Spinal cord (tissue), 10 donors: ENCODE measurements at places on chromosomes 3 and 15. TPM values are rescaled to one million over a fixed set of nuclear protein-coding genes. Genes with fewer than 3 reads are reported as not detected.

The RAB11A gene
- total RNA-seq, result 373 TPM

The PROK2 gene
- not detected for total RNA-seq

DNA sequence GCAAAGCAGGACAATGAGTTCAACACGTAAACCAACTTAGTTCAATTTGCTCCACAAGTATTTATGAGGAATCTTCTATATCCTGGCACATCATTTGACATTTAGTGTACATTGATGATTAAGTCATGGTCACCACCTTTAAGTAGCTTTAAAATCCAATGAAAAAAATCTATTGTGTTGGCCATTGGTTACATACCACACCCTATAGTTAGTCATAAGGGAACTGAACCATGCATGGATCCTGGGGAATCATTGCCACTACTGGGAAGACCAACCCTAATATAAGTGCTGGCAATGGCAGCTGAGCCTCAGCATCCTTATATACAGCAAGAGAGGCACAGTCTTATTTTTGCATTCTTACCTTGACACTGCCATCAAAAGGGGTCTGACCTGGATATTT, 502.5 kb downstream of the MECOM start:
- no peak for DNase-seq

DNA sequence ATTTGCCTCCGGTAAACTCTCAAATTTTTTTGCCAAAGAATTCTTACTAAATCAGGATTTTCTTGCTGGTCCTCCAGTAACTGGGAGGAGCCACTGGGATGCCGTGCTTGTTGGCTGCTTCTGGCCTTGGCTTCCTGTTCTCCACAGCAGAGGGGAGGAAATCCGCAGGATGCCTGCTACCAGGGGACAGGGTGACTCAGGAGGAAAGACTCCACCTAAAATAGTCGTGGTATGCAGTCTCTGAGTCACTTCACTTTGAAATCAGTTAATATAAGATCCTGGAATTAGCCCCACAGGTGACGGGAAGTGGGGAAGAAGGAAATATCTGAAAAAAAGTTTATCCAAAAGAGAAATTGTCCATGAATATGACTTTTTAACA, 6.5 kb upstream of the TM4SF18 start:
- DNase-seq, result no peak

The SH3GL3 gene
- total RNA-seq, result 105 TPM

DNA sequence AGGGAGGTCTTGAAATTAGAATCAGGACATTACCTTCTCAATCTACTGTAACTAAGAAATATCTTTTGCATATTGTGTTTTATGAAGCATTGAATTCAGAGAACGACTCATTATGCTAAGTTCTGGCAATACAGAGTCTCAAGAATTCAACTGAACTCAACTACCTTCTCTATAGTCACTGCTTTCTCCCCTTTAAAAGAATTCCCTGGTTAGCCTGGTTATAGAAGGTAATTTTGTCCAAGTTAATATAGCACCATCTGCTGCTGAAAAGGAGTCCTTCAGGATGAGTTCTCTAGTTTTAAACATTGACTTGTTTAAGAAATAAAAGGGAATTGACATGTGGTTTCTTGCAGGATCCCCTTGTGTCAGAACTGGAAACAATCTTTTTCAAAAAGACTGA, 60.2 kb downstream of the IL16 start:
- DNase-seq, result no peak

DNA sequence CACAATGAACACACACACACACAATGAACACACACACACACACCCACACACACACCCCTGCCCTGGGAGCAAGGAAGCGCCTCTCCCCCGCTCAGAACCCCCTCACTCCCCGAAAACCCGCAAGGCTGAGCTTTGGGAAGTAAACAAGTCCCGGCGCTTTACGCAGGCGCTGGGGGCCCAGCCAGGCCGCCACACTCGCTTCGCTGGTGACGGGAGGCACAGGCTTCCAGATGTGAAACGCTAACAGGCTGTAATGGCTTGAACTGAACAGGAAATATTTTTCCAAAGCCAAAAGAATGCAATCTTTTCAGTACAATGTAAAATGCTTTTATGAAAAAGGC, 122.7 kb upstream of the IGF1R start:
- peak; percentile 30 for DNase-seq

The CDAN1 gene
- 18.4 TPM for total RNA-seq

DNA sequence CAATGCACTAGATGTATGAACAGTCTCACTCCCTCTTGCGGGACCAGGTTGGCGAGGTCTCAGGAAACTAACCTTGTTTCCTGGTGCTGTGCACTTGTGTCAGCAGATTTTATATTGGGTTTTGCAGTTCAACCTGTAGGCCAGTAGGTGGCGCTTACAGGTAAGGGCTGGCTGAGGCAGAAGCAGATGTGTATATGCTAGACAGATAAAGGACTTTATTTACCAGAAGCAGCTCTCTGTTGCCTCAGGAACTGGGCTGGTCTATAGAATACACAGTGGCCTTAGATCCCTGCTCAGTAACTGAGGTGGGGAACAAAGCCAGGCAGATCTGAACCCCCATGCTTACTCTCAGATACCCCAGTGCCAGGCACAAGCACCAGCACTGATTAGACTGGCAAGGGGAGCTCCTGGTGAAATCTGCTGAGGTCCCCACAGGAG, 296.8 kb downstream of the DOCK3 start:
- no peak for DNase-seq

The YEATS2 gene
- 33.8 TPM for total RNA-seq

DNA sequence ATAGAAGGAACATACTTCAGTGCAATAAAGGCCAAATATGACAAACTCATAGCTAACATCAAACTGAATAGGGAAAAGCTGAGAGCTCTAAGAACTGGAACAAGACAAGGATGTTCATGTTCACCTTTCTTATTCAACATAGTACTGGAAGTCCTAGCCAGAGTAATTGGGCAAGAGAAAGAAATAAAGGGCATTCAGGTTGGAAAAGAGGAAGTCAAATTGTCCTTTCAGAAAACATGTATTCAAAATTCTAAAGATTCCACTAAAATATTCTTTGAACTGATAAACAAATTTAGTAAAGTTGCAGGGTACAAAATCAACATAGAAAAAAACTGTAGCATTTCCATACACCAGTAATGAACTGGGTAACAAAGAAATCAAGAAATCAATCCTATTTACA, 12.2 kb upstream of the ZNF197 start:
- no peak for DNase-seq

DNA sequence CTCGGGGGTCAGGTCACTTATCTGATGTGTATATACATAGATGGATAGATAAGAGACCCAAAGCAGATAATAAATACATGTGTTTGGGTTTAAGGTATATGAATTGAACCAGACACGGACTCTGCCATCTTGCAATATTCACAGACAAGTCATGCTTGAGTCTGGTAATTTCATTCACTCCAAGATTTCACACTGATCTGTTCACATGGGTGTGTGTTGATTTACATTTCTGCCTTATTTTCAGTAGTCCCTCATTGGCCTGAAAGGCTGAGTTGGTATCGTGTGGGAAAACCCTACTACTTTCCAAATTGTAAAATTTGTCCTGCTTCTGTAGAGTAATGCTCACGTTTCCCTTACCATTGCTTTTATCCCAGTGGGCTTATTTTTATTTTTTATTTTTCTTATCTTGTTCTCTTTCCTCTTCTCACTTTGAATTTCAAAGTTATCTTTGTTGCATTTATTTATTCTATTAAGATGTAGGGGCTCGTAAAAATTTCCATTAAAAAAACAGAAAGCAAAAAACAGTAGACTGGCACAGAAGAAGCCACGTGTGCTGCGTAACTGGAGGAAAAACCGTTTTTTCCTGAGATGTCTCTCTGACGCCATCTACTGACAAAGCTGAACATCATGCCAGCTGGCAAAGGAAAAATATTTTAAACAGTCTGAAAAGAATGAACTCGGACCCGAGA, 10.8 kb upstream of the MFSD1 start:
- DNase-seq, result peak; percentile 56

GRCh38 chr3:195164573-195165264, 106.2 kb downstream of the XXYLT1 start:
- DNase-seq, result no peak

GRCh38 chr3:180311242-180311641, 274.5 kb upstream of the PEX5L start:
- DNase-seq, result no peak

The ZDHHC19 gene
- total RNA-seq, result 0.77 TPM

- no peak for DNase-seq
Measured at GRCh38 chr3:122988508-122988907, 39.1 kb downstream of the SEMA5B start.

The CKMT1A gene
- 7.1 TPM for total RNA-seq

DNA sequence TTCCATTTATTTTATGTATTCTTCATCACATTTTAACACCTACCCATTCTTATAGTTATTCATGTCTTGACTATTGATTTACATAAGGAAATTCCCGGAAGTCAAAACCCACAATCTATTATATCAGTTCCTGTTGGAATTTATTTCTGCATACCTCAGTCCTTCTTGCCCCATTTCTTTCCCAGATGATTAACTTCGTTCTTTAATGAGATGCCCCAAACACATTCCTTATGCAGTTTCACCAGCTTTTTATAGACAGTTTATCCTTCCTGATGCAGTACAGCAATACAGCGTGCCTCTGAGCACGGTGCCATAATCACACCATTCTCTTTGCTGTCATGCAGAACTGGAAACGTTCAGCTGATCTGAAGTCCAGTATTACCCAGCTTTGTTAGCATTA, 175.8 kb upstream of the NANOGP8 start:
- DNase-seq, result no peak

- no peak for DNase-seq
Measured at GRCh38 chr3:78529601-78530000, 1238.2 kb downstream of the ROBO1 start.

The CLEC3B gene
- 391 TPM for total RNA-seq

- DNase-seq, result no peak
Measured at GRCh38 chr3:175107231-175107630, 248.1 kb downstream of the NAALADL2 start.

GRCh38 chr15:25864966-25865365, 1.8 kb upstream of the ATP10A start:
- no peak for DNase-seq

The SLC35G2 gene
- 36.4 TPM for total RNA-seq

DNA sequence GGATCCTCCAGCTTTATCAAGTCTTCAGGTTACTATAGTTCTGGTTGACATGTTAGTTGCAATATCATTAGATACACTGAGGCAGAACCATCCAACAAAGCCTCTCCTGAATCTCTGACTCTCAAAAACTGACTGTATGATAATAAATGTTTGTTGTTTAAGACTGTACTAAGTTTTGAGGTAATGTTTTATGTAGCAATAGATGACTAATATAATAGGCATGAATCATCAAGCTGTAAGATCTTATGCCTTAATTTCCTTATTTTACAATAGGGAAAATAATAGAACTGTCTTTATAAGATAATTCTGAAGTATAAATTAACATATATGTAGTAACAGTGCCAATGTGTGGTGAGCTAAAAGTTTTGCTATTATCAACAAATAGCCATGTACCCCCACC, 88.9 kb upstream of the TBC1D5 start:
- DNase-seq, result no peak

The SIDT1 gene
- 49.6 TPM for total RNA-seq

The MAP3K13 gene
- 35.3 TPM for total RNA-seq

The MTMR10 gene
- total RNA-seq, result 40.7 TPM

GRCh38 chr15:75720787-75721479, 8.3 kb upstream of the CSPG4 start:
- DNase-seq, result no peak

DNA sequence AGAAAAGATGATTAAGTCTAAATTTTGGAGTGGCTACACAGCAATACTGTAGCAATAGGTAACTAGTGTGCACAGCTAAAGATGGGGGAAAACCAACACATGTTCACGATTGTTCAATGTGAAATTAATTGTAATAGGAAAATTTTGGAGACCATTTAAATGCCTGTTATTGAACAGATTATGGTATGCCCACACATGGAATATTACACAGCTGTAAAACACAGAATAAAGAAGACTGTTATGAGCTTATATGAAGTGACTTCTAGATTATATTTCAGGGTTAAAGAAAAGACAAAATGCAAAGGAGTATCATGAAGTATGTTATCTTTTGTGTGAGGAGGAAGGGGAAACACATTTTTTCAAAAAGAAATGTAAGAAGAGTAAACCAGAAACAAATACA, 43.8 kb downstream of the SPINK8 start:
- no peak for DNase-seq

GRCh38 chr3:4417449-4417848, 49.6 kb downstream of the SUMF1 start:
- no peak for DNase-seq

The CPA3 gene
- total RNA-seq, result 2.6 TPM

- DNase-seq, result peak; percentile 12
Measured at GRCh38 chr3:55771503-55771902, 284.4 kb upstream of the WNT5A start.

DNA sequence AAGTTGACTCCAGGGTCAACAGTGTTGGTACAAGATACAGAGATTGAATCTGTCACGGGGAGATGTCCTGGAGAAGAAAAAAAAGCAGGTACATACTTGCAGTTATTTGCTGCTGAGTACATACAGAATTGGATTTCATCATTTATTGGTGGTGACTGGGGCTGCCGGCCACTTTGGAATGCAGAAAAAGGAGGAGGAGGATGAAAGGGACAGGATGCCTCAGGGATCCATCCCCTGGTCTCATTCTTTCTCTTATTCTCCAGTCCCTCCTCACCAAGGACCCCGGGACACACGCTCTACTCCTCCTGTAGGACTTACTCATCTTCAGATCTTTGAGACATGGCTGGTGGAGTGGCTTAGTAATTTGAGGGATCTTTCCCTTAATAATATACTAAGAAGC, 30.0 kb upstream of the MEIS2 start:
- no peak for DNase-seq

GRCh38 chr15:38698254-38698653, 133.6 kb upstream of the RASGRP1 start:
- no peak for DNase-seq

The SEC62 gene
- total RNA-seq, result 112 TPM

The CTDSPL gene
- 31.0 TPM for total RNA-seq

DNA sequence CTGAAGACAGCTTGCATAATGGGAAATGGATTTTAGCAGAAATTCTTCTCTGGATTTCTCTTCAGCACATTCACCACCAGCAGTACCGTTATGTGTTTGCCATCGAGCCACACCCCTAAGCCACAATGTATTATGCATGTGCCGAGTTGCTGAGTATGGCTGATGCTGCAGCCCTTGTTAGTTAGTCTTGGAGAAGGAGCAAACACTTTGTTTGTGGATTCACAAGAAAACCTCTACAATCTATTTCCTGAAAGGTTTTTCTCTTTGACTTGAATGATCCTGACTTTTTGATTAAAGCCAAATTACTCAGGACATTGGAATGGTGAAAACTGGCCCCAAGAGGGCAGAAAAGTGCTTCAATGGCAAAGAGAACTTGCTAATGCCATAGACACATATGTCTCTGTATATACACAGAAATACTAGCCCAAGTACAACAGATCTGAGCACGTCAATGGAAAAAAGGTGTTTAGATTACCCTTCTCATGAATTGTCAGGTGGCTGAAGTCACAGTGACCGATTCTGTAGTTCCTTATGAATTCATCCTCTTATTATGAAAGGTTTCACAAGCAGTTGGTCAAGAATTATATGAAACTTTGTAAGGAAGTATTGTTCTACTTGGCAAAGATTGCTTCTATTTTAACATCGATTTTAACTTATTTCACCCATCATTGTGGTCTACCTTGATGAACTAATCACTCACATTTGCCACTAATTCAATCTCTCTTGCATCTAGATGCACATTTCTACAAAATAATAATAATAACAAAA, 103.0 kb downstream of the P3H2 start:
- DNase-seq, result peak; percentile 54
